Left cardiac atrium (tissue), 4 donors: ENCODE measurements at places on chromosomes 7 and 10.

DNA sequence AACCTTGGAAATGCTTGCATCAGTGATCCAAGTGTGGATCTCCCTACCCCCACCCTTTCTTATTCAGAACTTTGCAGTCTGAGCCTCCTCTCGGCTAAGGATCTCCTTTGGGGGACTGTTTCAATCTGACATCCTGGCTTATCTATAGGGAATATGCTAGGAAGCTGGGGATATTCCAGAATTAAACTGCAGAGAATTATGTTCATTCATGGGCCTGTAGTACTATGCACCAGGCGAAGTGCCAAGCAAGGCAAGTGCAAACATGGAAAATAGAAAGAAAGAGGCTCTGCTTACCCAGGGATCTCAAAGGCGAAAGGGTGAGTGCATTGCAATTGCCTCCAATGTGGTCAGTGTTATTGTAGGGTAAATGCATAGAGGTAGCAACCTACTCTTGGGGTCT, 96.5 kb downstream of the CACNB2 start:
- no peak for DNase-seq

DNA sequence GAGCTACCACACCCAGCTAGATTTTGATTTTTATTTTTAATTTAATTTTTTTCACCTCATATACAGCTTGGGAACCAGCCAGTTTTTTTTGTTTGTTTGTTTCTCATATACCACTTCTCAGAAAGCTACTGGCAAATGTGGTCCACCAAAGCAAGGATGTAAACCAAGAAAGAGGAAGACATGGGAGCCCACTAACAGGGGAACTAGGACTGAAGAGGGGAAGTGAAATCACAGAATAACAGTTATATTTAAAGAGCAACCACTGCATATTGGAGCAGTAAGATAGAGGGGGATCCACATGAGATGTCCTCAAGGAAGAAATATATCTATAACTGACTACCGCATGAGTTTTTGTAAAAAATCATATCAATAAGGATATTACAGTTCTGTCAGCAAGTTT, 10.5 kb downstream of the CPVL start:
- no peak for DNase-seq

DNA sequence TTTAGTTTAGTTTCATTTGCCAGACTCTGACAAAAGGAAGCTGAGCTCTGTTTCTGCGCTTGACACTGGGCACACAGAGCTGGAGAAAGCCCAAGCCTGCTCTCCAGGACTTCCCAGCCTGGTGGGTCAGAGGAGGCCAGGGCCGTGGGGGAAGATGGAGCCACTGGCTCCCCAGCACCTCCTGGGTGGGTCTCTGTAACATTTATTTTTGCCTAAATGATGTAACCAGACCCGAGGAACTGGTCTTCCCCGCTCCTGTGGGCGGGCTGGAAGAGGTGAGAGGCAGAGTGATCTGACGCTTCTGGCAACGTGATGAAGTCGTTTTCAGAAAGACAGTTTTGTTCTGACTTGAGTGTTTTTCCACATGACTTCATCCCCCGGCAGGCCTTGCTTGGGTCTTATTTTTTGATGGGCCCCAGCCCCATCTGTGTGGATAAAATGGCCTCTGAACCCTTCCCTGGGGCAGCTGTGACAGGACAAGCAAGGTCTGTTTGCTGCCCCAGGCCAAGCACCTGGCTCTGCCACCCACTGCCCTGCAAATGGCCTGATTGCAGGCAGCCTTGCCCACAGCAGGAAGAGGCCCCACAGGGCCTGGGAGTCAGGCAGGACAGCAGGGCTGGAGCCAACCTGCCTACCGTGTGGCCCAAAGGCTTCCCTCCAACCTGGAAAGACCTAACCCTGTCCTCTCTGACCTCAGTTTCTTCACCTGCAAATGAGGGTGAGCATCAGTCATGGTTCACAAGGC, 304.9 kb upstream of the ZMIZ1 start:
- peak; percentile 49 for DNase-seq

DNA sequence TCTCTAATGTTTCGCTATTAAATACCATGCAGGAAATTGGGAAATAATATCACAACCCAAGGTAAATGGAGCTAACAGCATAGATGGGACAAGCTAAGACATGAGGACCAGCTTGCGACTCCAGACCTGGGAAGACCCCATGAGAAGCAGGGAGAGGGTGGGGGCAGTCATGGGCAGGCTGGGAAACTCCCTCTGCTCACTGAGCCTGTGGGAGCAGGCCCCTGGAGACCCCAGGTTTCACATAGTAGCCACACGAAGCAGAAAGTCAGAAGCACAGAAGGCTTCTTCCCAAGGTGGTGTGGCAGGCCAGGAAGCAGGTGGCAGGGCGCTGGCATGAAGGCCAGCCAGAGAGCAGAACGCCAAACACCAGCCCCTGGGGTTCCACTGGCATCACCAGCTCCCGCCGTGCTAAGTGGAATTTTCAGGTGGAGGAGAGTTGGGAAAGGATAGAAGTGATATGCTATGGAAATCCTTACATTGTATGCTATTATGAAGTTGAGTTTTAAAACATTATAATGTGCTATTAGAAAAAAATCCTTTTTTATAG, 99.9 kb upstream of the RNF32 start:
- no peak for DNase-seq

GRCh38 chr7:141027043-141027442, 12.3 kb upstream of the MRPS33 start:
- DNase-seq: no peak

DNA sequence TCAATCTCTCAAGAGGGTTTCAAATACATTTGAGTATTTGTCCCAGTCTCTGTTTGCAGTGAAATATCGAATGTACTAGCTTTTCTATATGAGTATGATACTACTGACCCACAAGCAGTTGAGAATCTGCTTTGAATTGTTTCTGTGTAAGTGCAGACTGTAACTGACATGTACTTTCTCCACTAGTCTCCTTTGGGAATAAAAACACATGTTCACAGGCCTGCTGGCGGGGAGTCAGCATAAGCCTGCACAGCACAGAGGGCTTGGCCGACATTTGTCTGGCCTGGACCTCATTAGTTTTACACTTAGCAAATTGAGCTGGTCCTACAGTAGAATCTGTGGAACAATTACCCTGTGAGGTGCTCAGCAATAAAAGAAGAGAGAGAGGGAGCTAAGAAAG, 72.6 kb downstream of the ITGB8 start:
- peak; percentile 47 for DNase-seq

DNA sequence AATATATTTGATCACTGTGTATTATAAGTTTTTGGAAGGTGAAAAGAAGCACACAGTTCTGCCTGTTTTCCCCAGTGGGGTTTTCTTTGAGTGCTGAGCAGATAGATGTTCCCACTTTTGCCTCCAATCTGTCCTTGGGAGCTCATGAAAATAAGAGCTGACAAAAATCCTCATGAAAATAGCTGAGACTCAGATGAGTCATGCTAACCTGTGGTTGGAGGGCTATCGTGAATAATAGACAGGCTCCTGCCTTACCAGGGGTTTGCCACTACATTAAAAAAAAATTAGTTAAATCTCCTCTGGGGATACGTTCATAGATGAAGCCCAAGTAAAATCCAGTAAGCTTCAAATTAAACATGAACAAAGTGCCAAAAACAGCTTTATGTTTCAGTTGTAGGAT, 10.9 kb upstream of the AOAH start:
- no peak for DNase-seq

DNA sequence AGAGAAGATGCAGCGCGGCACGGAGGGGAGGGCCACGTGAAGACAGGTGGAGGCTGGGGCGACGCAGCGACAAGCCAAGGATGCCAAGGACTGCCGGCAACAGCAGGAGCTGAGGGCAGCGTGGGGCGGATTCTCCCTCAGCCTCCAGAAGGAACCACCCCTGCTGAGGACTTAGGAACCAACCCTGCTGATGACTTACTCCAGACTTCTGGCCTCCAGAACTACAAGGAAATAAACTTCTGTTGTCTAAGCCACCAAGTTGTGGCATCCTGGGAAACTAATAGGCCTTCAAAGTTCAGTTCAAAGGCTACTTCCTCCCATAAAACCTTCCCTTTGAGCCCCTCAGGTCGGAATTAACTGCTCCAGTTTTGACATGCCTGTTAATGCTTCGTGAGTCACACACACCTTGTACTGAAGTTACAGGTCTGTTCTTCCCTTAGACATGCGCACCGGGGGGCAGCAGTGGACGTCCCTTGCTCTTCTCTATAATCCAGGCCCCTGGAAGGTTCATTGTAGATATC, 88.4 kb upstream of the RHEB start:
- no peak for DNase-seq

- no peak for DNase-seq
Measured at GRCh38 chr7:44621034-44621749, 14.8 kb downstream of the OGDH start.

DNA sequence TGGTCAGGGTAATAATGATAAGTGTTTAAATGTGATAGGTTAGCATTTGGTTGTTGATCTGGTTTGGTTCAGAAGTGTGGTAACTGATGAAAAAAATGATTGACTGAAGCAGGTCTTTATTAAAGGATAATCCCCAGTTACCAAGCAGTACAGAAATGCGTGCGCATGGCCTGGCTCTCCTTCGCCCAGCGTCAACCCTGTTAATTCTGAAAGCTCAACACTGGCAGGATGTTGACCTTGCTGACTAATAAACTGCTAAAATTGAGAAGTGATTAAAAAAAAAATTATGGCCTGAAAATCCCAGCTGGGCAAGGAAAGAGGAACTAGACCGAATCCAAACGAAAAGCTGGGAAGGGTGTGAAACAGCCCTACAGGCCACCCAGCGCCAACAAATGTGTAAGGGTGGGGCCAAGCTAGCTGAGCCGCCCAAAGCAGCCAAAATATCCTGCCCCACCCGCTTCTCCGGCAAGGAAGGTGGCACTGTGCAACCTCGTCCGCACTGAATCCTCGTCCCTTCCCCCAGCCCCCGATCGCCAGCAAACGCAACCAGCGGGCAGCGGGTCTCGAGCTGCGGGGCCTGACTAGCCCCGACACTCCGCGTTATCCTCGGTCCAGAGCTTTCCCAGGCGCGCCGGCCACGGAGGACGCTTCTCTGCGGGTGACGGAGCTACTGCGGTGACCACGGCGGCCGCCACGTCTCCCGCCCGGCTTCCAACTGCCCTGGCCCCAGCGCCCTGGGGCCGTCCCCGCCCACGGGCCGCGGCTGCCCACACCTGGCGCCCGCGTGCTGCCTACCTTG, 561 bp downstream of the SHTN1 start:
- peak; percentile 57 for DNase-seq

DNA sequence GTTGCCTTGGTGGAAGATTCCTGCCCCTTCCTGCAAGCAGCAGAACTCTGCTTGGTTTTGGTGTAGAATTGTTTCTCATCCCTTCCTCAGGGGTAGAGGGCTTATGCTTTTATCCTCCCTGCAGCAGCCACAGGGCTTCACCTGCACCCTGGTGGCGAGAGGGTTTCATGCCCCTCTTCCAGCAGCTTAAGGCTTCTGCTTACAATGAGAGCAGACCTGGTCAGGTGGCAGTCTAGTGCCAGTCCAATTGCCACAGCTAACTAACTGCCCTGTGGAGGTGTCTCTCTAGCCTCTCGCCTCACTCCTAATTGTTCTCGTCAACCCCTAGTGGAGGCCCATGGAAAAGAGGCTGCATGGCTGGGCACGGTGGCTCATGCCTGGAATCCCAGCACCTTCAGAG, 19.3 kb downstream of the ACBD7 start:
- DNase-seq: no peak

DNA sequence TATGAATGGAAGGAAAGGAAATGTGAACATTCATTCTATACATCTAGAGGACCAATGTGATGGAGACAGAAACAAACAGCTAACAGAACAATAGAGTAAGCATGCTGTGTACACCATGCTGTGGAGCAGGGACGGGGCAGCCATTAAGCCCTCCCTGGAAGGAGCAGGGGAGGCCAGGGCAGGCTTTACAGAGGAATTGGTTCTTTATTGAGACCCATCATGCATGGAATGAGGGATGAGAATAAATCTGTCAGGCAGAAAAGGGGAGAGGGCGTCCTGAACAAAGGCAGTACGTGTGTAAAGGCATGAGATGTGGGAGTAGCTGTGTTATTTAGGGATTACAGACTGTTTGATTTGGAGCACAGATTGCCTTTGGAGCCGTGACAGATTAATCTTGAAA, 35.2 kb downstream of the STK17A start:
- no peak for DNase-seq

DNA sequence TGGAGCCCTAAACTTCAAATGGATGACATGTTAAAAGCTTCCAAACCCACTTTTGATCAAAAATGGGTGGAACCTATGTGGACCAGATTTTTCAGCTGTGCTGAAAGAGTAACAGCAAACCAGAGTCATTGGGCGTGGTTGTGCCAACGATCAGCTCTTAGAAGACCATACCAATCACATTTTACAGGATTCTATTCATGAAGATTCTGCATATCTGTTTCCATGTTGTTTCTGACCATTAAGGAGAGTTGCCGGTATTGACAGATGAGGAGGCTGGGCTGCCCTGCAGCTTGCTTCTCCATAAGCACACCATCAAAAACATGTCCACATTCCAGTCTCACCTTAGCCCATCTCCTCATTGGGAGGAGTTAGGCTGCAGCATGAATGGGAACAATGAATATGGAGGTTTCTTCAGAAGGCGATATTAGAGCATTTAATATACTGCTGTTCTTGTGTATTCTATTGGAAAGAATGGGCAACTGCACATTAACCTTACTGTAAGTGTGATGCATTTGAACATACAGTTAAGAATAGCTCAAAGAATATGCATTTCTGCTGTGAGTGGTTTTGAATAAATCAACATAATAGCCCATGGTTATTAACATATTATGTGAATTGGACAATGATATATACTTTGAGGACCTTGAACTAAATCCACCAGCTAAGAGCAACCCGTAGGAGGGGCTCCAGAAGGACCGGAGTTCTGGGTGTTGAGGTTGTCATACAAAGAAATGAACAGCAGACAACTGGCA, 116.7 kb downstream of the TCF7L2 start:
- no peak for DNase-seq

- no peak for DNase-seq
Measured at GRCh38 chr7:116239020-116239419, 28.7 kb downstream of the TES start.

GRCh38 chr10:42982891-42983506, 93.9 kb upstream of the RET start:
- peak; percentile 7 for DNase-seq

- DNase-seq: no peak
Measured at GRCh38 chr10:61683319-61683718, 20.6 kb downstream of the CABCOCO1 start.

GRCh38 chr7:116922545-116922944, 30.8 kb upstream of the ST7 start:
- DNase-seq: no peak

GRCh38 chr10:132735341-132735775, 50.6 kb downstream of the NKX6-2 start:
- DNase-seq: no peak

GRCh38 chr7:43522406-43523156, 60.3 kb upstream of the STK17A start:
- DNase-seq: no peak

GRCh38 chr10:120828763-120829319, 22.3 kb upstream of the WDR11 start:
- no peak for DNase-seq

- no peak for DNase-seq
Measured at GRCh38 chr10:69069090-69070042, 18.5 kb upstream of the SRGN start.

- peak; percentile 70 for DNase-seq
Measured at GRCh38 chr7:56174875-56175760, 58.9 kb upstream of the NUPR2 start.

- no peak for DNase-seq
Measured at GRCh38 chr10:24814568-24815313, 91.1 kb upstream of the ARHGAP21 start.
